ENCODE measurements at places on chromosomes 12 and 14.

GRCh38 chr12:55736780-55737580, 5.9 kb upstream of the GDF11 start:
- peak; percentile 28 for DNase-seq

GRCh38 chr12:28089338-28089737, 100.9 kb upstream of the CCDC91 start:
- peak; percentile 16 for DNase-seq

DNA sequence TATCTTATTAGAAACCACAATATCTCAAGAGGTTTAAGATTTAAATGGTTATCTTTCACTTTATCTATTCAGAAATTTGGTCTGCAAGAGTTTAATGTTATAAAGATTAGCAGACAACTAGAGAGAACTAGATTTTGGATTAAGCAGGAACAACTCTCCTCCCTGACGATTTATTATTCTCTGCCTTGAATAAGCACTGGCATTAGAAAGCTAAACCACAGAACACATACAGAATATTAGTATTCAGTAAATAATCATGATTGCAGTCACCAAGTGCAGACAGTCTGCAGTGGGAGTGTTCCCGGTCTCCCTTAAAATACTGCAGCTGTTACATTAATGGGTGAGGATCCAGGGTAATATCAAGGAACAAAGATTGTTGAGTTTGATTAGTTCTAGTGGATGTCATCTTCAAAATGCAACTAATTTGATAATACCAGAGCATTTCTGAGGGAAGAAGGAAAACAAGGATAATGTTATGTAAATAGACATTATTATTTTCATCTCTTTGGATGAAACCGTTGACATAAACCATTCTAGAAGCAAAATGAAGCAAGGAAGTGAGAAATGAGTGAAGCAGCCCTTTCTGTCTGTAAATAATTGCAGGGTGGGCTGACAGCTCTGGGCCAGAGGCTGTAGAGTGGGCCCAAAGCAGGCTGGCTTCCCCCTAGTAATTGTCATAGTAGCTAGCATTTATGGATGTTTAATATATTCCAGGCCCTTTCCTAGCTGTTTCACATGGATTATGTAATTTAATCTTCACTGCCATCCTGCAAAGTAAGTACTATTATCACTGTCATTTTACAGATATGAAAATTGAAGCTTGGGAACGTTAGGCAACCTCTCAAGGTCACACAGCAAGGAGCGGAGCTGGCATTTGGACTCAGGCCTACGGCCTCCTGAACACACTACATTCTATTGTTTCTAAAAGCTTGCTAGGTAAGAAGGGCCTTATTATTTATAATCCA, 79.4 kb downstream of the DYRK2 start:
- no peak for DNase-seq

GRCh38 chr14:73467800-73468199, 9.5 kb upstream of the NUMB start:
- no peak for DNase-seq

DNA sequence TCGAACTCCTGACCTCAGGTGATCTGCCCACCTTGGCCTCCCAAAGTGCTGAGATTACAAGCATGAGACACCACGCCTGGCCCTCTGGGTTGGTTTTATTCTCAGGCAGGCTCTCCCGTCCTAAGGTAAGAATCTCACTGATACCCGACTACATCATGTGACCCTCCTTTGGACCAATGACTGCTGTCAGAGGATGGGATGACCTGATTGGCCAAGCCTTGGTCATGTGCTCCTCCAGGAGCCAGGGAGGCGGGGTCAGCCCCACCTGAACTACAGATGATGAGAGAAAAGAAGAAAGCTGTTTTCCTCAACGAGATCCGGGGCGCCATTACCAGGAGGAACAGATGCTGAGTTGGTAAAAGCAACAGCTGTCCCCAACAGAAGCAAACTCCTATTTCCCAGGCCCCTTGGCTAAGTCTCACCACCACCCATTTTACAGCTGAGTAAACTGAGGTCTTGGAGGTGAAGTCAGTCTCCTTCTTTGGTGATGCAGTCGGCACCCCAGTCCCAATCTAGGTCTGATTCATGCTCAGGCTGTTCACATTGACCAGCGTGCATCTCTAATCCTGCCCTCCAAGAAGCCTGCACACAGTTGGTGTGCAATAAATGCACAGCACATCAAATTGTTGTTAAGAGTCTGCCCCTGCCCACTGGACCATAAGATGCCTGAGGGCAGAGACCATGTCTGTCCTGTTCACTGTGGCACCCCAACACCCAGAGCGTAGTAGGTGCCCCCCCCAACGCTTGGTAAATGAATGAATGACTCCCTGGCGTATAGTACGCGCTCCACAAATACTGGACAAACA, 118.8 kb downstream of the SCARB1 start:
- DNase-seq = no peak

GRCh38 chr12:11862798-11863197, 207.9 kb upstream of the BCL2L14 start:
- no peak for DNase-seq

DNA sequence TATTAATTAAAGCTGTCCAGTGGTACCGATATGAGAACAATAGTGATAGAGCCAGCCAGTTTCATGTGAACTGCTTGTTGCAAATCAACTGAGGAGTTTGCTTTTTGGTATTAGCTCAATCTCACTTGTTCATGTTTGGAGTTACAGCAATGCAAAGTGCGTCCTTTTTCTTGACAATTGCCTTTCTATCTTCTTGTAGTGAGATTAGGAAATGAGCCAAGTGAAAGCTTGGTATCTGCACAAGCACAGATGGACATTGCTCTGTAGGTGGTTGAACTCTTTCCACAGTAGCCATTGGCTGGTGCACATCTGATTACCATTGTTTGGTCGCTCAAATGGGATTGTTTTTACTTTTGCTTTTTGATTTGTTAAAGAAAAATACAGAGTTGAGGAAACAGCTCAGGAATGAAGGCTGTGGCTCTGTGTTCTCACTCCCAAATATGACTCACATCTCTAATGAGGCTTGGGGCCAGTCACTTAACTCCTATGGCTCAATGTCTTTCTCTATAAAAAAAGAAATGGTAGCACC, 241.4 kb downstream of the BMP4 start:
- peak; percentile 74 for DNase-seq

DNA sequence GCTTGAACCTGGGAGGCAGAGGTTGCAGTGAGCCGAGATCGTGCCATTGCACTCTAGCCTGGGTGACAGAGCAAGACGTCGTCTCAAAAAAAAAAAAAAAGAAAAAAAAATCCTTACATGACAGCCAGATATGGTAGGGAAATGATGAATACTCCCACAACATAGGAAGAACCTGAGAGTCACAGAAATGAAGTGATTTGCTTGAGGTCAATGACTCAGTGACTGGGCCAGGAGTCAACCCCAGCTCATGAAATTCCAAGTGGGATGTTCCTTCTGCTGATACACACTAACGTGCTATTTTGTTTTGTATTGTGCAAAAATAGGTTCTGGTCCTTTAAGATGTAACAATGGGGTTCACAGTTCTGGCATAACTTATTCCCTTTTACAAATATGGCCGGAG, 9.0 kb downstream of the RHOF start:
- DNase-seq = peak; percentile 67

DNA sequence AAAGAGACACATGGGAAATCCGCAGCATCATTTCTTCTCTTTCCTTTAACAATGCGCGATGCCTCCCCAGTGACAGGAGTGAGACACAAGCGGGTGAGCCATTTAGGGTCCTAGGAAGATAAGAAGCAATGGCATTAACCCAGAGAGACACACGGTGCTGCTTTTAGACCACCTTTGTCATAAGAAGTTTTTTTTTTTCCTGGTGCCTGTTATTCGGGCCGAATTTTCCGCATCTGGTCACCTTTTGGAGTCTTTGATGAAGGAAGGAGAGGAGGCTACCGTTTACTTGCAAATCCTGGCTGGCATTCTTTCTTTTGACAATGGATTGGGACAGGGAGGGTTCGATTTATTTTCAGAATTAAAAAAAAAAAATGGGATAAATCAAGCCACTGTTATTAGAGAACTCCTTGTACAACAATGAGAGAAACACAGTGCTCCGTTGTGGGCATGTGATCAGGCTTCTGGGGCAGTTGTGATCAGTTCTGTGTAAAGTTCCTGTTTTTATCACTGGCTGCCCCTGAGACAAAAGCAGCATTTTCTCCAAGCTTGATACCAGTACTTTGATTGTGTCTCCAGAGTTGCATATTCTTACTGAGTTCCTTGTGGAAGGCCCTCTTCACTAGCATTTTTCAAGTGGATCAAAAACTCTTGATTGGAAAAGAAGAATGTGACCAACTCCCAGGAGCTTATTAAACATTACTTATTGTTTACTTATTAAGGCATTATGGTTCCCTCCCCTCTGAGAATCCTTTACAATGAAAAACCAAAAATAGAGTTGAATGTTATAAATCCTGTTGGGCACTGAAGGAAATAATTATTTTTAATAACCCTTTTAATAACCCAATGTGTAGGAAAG, 1.1 kb downstream of the DIP2B start:
- no peak for DNase-seq

DNA sequence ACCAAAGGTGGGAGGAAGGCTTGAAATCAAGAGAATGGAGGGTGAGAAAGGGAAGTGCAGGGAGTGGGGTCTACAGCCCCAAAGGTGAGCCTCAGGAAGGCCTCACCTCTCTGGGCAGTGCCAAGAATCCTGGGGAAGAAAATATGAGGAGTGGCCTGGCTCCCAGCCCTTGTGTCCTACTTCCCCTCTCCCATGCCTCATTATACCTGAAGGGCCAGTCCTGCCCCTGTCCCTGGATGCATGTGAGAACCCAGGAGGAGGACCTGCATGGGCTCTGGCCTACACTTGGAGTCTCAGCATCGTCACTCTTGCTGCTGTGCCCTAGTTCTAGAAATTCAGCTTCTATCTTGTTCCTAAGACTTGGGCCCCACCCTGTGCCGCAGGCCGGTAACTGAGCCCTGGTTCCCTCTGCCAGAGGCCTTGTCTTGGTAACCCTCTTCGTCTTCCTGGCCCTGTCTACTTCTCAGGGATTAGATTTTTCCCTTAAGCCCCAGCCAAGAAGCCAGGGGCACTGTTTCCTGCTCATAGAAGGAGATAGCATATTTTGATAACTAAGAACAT, 10.9 kb upstream of the MYH7 start:
- no peak for DNase-seq

GRCh38 chr14:68384881-68385280, 408.0 kb downstream of the ZFP36L1 start:
- no peak for DNase-seq

DNA sequence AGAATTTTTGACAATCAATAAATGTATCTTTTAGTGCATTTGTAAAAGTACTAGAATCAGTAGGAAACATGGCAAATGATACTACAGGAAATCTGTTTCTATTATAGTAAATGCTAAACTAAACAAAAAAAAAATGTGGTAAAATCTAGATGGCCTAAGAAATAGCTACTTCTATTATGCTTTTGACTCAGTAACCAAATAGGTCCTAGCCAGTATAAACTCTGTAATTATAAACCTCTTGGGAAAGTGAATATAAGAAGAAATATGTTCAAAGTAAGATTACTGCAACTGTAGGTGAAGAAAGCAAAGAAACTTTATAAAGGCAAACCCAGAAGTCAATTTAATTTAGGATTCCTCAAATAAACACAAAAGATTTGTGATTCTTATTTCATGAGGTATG, 581.2 kb downstream of the LRFN5 start:
- no peak for DNase-seq

DNA sequence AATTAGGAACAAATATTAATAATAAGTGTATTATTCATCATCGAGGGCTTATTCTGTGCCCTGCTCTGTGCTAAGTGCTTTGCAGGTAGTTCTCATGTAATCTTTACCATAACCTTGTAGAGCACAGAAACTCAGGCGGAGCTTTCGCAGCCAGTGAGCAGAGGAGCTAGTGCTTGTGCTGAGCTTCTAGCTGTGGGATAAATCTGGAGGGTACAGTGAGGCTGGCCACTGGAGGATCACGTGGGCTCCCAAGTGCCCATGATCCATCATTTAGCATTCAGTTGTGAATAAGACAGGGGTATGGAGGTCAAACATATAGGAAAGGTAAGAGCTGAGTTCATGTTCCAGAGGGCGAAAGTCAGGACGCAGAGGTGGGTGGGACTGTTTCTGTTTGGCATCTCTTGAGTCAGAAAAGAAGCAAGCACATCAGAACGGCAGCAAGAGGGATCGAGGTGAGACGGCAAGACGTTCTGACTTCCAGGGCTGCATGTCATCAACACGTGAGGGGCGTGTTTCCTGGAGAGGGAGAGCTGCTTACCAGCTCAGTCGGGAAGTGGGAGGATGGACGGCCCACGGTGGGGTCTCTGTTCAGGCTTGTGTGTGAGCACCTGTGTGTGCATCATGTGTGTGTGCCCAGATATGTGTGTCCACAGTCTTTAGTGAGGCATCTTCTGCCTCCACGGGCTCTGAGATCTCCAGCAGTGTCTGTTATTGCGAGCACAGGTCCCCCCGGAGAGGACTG, 16.8 kb upstream of the KRT80 start:
- no peak for DNase-seq

DNA sequence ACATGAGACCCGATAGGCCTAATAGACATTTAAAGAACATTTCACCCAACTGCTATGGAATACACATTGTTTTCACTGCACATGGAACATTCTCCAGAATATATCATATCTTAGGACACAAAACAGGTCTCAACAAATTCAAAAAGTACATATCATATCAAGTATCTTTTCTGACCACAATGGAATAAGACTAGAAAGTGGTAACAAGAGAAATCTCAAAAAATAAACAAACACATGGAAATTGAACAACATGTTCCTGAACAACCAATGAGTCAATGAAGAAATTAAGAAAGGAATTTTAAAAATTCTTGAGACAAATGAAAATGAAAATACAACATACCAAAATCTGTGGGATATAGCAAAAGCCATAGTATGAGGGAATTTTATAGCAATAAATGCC, 208.1 kb downstream of the PTPRO start:
- no peak for DNase-seq

- DNase-seq = no peak
These were observed 23.7 kb downstream of the ANKRD9 start for GRCh38 chr14:102485693-102486512.

GRCh38 chr12:107685360-107686248, at the start of gene PWP1:
TSS of gene PWP1 (plus strand) at chr12:107685799. CDS start at chr12:107685900, 101 bp downstream.
- DNase-seq = peak; percentile 90

DNA sequence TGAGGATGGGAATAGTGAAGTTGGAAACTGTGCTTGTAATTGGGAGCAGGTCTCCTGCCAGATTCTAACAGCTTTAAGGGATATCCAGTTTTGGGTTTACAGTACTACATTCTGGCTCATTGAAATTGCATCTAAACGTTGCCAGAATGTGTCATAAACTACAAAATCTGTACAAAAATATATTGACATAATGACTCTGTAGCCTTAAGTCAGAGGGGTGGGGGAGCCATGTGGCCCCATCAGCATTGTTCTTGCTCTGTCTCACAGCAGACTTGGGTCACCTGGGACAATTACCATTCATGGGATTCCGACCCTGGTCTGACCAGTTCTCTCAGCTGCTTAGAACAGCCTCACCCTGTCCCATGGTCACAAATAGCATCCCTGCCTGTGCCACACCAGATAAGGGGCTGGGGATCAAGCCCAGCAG, 43.3 kb upstream of the MED13L start:
- DNase-seq = no peak

GRCh38 chr12:100163416-100164152, 20.9 kb upstream of the BLTP3B start:
- DNase-seq = no peak

All from urothelium cell line (cell line).